Amniotic stem cell (primary cell): ENCODE measurements at places on chromosomes 5 and 9.

DNA sequence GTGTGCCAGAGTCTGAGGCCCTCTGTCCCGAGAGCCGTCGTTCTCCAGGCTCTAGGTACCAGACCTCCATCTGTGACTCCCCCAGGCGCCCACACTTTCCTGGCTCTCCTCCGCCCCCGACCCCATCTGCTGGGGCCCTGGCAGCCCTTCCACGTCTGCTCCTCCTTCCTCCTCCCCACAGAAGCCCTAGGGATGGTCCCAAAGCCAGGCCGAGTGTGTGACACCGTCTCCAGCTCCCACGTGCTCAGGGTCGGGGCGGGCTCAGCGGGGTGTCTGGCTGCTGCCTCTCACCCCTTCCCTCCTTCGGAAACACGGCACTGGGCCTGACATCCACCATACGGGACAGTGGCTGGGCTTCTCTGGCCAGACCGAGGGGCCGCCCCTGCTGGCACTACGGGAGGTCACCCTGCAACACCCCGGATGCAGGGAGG lies 20.5 kb upstream of the SLC6A19 start:
- no peak for DNase-seq

GRCh38 chr9:77848897-77849296 lies 182.7 kb downstream of the GNAQ start:
- no peak for DNase-seq

DNA sequence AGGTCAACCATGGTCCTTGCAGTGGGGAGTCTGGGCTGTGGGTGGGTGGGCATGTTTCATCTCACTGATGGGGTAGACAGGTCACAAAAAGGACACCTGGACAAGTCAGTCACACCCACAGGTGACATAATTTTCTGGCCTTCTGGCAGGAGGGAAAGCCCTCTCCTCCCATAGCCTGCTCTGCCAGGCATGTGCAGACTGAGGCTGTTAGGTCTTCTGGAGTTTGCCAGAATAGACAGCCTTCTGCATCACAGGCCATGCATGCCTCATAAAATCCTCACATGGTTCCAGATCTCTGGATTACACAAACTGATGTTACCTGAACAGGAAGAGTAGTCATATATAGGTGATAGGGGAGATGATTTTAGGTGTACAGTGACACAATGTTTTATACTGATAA lies 49.1 kb downstream of the ARHGAP26 start:
- no peak for DNase-seq

DNA sequence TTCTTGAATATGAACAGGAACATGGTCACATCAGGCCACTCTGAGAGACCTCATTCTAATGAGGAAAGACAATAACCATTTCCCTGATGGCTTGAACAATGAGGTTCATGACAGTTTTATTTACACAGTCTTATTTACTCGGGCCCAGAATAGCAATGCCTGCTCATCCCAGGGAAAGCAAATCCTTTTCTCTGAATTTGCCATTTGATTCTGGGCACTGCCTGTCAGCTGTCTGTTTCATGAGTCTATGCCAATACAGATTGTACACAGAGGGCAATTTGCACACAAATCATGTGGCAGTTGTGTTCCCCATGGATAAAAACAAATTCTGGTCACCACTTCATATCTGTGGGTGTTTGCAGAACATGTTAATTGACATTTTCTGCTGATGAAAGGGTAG lies 492.5 kb downstream of the ACTL7B start:
- no peak for DNase-seq

GRCh38 chr5:141864371-141865370 lies 13.5 kb downstream of the PCDH1 start:
- no peak for DNase-seq

GRCh38 chr5:34656700-34657273 lies 659 bp downstream of the RAI14 start:
- DNase-seq = no peak

DNA sequence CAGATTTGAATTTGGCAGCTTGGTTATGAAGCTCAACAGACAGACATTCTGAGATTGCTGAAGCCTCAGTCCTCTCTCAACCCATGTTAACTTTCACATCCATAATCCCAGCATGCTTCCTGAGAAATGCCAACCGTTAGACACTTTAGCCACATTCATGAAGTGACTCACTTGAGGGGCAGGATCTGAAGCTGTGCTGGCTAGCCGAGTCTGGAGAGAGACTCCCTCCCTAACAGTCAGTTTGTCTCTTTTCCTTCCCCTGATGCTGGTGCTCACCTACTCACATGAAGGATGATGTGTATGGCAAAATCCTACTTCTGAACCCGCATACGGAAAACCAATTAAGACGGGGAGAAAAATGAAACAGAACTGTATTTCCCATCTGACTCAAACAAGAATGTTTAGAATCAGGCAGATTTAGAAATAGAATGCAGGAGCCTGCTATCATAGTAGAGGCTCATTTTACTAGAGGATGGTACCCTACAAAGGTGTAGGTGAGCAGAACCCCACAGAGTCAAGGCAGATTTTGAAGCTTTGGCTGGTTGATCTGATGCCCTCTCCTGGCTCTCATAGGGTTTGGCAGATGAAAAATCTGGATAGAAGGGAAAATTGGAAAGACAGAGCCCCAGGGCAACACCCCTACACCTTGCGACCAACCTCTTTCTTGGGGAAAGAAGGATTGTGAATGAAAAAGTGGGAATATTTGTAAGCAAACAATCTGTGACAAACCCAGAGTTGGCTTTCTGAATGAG lies 150.9 kb upstream of the LHFPL2 start:
- DNase-seq = peak; percentile 14

DNA sequence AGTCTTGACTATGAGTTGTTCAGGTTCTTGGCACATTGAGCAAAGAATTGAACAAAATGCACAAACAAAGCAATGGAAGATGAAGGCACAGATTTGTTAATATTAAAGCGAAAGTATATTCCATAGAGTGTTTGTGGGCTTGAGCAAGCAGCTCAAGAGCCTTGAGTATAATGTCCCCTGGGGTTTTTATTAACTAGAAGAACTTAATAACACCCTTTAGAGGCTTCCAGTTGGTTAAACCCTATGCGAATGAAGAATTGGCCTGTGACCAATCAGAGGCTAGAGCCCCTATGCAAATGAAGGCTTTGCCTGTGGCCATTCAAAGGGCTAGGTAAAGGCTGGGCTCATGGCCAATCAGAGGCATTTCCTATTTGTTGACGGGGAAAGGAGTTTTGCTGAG lies 135.3 kb upstream of the IL12B start:
- no peak for DNase-seq

GRCh38 chr5:68374796-68375518 lies 159.4 kb downstream of the PIK3R1 start:
- DNase-seq = no peak

- no peak for DNase-seq
These were observed 123.1 kb downstream of the PIP5K1B start for GRCh38 chr9:68827837-68828744.

GRCh38 chr9:109101810-109102209 lies 17.9 kb downstream of the TMEM245 start:
- no peak for DNase-seq

DNA sequence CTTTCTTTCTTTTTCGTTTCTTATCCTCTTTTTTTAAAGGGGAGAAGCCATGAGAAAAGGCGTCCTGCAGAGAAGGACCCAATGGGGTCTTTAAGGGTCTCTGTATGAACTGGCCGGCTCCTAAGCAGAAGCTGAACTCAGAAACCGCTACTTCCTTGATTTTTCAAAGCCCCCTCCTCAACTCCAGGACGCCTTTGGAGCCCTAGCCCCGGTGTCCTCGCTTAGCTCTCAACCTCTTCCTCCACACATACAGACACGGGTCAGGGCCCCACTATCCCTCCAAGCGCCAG lies 8.3 kb downstream of the PAX5 start:
- no peak for DNase-seq

DNA sequence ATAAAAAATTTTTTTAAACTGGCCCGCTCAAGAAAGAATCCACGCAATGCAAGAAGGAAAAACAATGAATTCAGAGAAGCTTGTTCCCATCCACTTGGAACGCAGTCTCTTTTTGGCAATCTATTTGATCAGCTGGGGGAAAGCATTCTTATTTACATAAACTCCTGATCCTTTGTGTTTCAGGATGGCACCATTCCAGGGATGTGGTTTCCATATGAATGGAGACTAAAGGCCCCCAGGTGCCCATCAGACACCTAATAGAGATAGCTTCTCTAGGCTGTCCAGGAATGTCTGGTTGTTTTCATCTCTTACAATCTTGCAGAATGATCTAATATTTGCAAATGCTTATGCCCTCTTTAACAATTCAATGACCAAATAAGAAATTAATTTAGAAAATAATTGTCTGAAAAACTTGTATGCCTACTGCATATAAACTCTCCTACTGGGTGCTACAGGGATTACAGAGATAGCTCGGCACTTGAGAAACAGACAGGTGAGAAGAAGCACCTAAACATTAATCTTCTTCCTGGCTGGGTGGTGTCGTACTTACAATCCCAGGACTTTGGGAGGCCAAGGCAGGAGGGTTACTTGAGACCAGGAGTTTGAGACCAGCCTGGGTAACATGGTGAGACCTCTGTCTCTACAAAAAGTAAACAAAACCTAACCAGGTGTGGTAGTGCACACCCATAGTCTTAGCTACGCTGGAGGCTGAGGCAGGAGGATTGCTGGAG lies 3.0 kb upstream of the RASGRF2 start:
- DNase-seq = no peak

- DNase-seq = no peak
These were observed 9.8 kb upstream of the PHYKPL start for GRCh38 chr5:178242416-178242815.

DNA sequence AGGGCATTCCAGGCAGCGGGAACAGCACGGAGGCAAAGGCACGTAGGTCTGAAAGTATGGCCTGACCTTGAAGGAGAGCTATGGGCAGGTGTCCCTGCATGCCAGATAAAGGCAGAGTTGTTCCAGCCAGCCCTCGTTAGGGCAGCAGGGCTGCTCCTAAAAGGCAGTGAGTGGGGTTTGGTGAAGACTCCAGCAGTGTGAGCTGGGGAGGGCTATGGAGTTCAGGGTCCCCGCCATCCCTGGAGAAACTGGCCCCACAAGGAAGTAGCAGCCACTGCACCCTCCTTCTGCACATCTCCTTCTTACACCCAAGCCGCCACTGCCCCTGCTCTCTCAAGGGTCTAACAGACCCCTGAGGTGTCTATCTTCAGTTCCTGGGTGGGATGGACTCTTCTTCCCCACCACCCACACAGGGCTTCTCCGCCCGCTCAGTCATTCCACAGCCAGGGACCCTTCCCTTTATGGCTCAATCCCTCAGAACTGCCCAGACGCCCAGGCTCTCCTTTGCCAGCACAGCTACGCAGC lies 1.4 kb downstream of the AKNA start:
- DNase-seq = no peak

DNA sequence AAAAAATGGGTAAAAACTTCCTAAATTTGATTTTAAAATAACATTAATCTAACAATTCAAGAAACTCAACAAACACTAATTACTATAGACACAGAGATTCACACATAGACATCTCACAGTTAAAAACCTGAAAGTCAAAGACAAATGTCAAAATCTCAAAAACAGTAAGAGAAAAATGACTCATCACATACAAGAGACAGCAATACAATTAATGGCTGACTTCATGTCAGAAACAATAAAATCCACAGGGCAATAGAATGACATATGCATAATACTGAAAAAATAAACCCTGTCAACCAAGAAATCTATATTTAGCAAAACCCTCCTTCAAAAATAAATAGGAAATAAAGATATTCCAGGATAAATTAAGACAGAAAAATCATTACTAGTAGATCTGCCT lies 200.4 kb downstream of the CEMIP2 start:
- DNase-seq = no peak

DNA sequence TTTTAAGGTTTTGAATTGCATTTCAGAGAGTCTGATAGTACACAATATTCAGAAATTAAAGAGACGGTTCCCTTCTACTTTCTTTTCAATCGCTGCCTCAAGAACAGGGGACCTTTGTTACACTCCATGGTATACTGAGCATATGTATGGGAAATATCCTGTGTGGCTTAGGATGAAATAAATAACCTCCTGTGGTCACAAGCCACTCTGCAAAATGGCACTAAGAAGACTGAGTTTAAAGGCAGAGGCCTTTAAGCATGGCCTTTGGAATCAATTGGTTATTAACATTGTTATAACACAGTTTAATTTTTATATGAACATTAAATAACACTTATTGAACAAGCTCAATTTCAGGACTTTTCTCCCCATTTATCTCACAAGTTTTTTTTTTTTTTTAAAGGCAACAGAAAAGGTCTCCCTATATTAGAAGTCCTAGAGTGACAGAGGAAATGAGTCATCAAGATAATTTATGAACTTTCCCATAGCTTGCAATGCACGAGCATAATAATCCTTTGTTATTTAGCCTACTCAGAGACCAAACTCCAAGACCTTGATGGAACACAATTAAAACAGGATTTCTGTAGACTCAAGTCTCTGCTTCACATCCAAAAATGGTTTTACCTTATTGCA lies 341.9 kb downstream of the TMEM167A start:
- no peak for DNase-seq

DNA sequence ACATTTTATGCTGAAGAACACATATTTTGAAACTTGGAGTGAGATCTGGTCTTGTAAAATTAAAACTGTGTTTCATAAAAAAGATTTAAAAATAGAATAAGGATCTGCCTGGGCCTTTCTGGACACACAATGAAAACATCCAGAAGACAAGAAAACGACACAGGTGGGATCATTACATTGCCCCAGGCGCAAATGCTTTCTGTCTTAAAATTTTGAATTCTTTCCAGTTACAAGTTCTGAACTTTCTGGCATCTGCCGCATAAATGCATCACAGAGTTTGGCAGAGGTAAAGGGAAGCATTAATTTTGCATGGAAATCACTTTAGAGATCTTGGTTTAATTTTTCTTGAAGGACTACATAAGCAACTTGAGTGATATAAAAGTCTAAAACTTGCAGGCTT lies 219.6 kb downstream of the WDR70 start:
- DNase-seq = no peak

DNA sequence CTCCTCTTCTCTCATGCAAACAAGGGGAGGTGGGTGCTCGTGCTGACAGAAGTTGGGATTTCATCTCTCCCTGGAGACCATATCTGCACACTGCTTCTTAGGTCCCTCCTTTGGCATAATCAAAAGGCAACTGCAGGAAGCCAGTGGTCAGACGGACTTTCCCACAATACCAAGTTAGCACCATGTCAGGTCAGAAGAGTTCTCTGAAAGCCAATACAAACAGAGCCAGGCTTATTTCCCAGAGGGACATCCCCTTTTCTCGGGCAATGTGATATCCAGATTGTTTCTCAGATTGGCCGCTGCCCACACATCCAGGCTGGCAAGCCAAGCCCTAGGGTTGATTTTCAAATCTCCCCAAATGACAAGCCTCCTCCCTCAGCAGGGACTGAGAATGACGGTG lies 241.1 kb downstream of the NFIB start:
- no peak for DNase-seq

- peak; percentile 39 for DNase-seq
These were observed 21.3 kb upstream of the GBGT1 start for GRCh38 chr9:133184971-133185370.

DNA sequence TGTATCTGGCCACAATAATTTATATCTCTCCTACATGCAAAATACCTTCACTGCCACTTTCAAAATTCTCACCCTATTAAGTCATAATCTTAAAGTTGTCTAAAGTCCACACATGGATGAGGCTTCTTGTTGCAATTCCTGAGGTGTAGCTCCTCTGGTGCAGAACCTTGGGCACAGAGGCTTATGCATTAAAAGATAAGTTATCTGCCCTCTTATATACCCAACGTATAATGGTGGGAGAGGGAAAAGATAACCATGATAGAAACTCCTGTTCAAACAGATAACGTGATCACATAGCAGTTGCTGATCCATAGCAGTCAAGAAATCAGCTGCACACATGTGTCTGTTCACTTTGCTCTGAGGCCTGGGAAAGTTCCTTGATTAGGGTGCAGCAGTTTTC lies 1767.0 kb downstream of the MAT2B start:
- DNase-seq = no peak
